Tibial nerve (tissue), 4 donors: ENCODE measurements at places on chromosomes 7 and 10. TPM values are rescaled to one million over a fixed set of nuclear protein-coding genes. Genes with fewer than 3 reads are reported as not detected.

DNA sequence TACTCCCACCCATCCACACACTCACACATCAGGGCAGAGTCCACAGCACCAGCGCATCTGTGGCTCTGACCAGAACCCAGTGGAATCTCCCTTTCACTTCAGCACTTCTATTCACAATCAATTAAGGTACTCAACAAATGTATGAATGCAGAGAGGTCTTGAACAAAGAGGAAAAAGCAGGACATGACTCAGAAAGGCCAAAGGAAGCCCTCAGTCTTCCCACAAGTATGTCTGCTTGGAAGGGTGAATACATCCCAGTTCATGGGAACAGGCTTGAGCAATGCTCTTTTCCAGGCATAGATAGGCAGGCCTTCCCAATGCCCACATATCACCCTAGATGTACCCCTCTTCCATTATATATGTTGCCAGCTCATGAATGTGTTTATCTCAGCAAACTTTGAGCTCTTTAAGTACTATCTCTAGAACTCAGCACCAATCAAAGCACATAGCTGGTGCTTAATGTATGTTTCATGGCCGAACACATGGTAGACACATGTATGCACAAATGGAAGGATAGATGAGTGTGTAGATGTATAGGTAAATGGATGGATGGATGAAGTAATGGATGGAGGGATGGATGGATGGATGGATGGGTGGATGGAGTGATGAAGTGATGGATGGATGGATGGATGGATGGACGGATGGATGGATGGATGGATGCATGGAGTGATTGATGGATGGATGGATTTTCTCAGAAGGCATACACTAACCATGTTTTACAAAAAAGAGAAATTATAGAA is 507.6 kb downstream of the GRID1 start:
- no peak for DNase-seq

Gene ELFN1
- total RNA-seq = 0.21 TPM

Gene MYOZ1
- total RNA-seq = 2.2 TPM

Gene TMEM270
- not detected for total RNA-seq

DNA sequence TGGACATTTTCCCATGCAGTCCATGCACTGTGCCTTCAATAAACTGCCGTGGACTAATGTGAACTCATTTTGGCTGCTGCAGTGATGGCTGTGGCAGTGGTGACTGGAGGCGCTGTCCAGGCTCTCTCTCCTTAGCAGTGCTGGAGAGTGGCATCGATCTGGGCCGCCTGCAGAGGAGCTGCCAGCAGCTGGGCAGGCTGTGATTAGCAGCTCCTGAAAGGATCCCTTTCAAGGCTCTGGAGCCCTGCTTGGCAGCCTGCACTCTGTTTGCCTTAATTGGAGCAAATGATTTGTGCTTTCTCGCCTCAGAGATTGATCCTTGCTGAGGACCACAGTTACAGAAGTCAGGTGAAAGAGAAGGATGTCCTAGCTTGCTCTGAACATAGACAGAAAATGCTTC is 130.1 kb upstream of the VWC2 start:
- DNase-seq = no peak
